ENCODE measurements at places on chromosomes 6 and 20.

DNA sequence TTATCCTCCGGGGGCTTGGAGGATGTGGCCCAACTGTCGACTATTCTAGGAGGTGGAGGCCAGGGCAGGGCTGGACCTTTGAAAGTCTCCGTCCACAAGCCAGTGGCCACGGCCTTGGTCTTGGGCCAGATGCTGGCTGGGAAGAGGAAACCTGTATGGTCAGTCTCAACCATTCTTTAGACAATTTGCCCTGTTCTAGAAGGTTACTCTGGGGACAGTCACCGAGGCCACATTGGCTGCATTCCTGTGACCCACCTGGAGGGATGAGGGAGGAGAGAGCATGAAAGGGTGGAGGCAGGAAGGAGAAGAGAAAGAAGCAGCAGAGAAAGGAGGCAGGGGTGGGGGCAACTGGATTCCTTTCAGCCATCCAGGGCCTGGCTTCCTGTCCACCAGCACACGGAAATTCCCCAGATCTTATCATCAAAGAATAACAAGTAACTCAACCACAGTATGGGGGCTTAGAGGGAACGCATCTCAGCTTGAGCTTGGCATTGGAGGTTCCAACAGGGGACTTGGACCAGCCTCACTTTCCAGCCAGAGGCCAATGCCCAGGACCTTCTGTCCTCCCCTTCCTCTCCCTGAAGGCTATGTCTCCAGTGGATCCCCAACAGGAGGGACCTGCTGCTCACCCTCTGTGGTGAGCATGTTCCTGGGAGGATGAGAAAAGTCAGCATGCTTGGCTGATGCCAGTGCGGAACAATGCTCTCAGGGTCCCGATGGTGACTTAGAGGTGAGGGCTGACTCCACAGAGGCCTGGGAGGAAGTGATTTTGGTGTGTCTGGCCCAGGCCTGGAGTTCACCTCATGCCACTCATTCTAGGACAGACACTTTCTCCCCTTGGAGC, 30.4 kb downstream of the TGM2 start:
- DNase-seq: no peak

DNA sequence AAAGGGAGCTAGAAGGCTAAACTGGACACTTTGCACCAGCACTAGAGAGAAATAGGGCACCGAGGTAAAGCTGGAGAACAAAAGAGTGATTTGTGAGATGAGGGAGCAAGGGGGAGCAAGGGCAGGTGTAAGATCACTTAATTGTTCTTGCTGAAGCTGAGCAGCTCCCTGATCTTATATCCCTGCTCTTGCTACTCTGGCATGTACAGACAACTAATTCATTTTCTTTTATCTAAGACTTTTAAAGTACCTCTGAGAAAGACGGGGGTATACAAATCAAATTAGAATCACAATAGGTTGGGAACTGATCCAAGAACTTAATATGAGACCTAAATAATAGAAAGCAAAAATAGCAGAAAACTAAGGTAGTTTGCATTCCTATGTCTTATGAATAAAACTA, 381.7 kb upstream of the POU3F2 start:
- no peak for DNase-seq

DNA sequence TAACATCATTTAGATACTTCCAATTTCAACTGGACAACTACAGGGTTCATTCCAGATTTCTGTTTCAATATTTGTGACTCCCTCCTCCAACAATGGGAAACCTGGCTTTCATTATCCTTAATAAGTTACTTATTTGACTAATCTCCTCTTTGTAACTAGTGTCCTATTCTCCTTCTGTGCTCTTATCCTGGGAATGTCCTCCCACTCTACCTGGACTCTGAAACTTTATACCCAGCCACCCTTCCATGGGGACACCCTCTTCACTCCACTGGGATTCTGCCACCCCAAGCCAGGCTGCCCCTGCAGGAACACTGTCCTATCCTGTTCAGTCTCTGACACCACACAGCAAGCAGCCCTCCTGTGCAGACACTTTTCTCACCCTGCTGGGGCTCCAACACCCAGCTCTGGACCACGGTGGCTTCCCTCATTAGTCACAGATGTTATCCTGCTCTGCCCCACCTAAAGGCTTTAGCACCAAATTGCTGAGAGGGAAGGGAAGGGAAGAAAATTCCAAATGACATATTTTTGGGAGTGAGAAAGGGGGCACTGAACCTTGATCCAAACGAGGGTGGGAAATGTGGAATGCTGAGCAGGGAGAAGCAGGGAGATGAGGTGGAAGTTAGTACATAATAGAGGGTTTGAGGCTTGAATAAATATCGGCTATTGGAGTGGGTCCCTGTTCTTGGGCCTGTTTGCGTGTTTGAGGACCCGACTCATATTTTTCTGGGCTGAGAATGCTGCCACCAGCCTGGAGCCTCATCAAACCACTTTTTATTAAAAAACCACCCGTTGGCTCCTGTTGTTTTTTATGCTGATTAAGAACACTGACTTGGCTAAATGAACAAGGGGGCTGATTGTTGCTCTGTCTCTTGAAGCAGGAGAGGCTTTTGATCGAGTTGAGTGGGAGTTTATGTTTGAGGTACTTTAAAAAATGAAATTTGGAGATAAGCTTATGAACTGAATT, 54.0 kb upstream of the AKIRIN2 start:
- DNase-seq: no peak

DNA sequence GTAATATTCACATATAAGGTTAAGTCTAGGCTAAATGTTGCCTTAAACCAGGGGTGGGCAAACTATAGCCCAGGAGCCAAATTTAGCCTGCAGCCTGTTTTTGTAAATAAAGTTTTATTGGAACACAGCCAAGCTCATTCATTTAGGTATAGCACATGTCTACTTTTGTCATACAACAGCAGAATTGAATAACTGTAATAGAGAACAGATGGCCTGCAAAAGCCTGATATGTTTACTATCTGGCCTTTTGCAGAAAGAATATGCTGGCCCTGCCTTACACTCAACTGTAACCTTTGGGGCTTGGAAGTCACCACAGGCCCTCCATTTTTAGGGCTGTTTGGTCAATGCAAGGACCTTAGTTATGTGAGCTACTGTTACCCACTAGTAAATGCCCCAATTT, 17.7 kb upstream of the BCLAF1 start:
- no peak for DNase-seq

- no peak for DNase-seq
Observed at GRCh38 chr6:126091466-126091865, 105.1 kb downstream of the TRMT11 start.

DNA sequence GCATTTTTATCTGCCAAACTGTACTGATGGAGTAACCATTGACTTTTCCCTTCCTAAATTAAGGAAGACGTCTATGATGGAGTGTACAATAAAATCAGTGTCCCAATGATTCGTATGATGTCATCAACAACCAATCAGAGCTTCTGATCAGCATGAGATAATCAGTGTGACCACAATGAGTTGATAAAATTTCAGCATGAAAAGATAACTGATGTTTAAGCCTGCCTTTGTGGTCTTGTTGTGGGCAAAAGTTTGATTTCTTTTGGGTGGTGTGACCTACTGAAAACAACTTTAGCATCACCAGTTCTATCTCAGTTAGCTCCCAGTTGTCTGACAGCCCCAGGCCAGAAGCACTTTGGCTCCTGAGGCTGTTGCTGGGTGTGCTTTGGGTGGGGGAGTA, 3.3 kb downstream of the PCIF1 start:
- no peak for DNase-seq

GRCh38 chr6:169240591-169241390, 12.9 kb downstream of the THBS2 start:
- no peak for DNase-seq

DNA sequence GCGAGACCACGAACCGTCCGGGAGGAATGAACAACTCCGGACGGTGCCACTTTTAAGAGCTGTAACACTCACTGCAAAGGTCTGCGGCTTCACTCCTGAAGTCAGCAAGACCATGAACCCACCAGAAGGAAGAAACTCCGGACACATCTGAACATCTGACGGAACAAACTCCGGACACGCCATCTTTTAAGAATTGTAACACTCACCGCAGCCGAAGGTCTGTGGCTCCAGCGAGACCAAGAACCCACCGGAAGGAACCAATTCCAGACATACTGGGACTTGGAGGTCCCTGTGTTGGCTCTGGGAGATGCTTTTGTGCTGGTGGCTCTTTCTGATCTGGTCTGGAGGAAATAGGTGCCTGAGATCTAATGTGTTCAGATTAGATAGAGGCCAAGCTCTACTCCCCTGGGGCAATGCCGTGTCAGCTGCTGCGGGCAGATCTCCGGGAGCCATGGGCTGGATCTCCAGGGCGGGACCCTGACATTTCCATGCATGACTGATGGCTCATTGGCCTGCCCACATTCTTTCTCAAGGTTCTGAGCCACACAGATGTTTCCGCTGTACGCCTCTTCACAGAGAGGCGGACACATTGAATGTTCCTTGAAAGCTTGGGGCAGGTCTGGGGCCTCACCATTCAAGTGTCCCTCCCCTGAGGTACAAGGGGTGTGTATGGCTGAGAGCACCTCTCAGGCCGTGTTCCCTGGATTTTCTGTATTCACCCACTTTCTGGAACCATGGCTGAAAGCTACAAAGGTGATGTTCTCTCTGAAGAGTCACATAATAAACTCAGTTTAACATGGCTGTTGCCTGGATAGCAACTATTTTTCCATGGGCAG, 29.3 kb downstream of the GMPR start:
- DNase-seq: no peak

DNA sequence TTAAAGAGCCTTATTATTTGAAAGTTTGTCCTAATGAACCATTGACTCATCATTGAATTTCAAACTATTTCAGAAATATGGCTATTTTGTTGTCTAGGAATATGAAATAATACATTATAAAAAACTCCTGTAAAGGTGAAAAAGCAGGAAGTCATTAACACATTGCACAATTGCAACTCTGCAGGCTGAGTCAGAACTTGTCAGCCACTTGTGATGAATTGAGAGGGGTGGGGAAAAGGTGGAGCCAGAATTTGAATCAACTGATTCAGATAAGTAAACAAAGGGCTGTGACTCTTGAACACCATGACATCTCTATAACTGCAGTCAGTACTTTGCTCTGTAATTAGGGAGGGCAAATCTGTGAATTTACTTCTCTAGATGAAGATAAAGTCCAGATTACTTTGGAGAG, 6.0 kb downstream of the C6orf141 start:
- no peak for DNase-seq

GRCh38 chr6:10140136-10140535, 274.7 kb downstream of the TFAP2A start:
- no peak for DNase-seq

- DNase-seq: no peak
Observed at GRCh38 chr6:54958446-54958845, 111.9 kb downstream of the FAM83B start.

GRCh38 chr6:118719351-118720124, 68.1 kb upstream of the CEP85L start:
- no peak for DNase-seq

- no peak for DNase-seq
Observed at GRCh38 chr6:150368762-150369161, at the start of gene IYD. IYD (plus strand) TSS chr6:150369012; CDS start chr6:150369032, 20 bp downstream.

DNA sequence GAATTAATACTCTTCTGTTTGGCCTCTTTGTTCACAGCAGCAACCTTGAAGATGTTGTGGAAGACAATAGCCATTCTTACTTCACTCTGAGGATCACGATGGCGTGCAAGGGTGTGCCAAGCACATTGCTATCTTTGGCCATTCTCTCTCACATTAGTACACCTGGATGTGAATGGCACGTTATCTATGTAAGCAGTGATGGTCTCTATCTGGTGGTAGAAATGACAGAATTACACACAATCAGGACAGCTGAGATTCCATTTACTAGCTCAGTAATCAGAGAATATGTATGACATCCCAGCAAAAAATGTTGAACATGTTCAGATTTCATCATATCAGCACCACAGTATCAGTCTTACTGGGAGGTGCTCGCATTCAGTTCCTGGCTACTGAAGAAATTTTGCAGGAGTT, 116.2 kb downstream of the LCA5 start:
- DNase-seq: no peak

GRCh38 chr6:34350137-34350933, 42.1 kb downstream of the NUDT3 start:
- no peak for DNase-seq

- no peak for DNase-seq
Observed at GRCh38 chr20:62360854-62361798, 6.0 kb downstream of the LAMA5 start.

GRCh38 chr20:10076126-10077080, 41.6 kb downstream of the ANKEF1 start:
- no peak for DNase-seq

- DNase-seq: no peak
Observed at GRCh38 chr6:49462599-49462926, 490 bp downstream of the MMUT start.

- no peak for DNase-seq
Observed at GRCh38 chr6:106417572-106418147, 57.1 kb downstream of the CRYBG1 start.

DNA sequence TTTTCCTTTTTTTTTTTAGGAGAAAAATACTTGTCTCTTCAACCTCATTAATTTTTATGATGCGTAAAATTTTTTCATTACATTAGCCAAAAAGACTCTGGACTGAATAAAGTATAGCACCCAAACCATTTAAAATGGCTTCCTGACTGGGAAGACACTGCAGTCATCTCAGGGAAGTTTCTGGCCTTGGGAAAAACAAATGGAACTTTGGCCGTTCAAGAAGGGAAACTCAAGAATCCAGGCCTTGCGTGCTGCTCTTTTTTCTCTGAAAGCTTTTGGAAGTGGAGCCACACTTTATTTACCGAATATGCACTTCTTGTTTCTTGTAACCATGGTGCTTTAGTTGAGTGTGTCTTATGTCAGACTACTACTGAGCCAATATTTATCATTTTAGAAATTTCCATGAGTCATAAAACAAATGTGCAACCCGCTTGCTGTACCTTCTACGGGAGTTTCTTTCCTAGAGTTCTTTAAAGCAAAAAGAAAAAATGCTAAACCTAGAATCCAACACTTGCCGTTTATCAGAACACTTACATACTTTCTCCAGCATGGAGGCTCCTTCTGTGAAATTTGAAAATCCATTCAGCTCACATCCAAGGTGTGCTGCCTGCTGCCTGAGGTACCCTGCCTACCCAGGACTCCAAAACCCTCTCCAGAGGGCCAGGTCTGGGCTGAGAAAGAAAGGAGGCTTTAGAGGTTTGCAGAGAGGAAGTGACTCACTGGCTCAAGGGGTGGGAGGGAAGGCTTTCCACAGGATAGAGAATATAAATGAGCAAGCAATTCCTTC, 11.5 kb upstream of the DSTN start:
- no peak for DNase-seq

- DNase-seq: peak; percentile 54
Observed at GRCh38 chr6:33344701-33345697, 27.5 kb upstream of the ZBTB22 start.

GRCh38 chr6:108968325-108969316, 120.4 kb downstream of the ARMC2 start:
- no peak for DNase-seq

Measured in activated gamma-delta T cell treated with anti-CD3 and anti-CD28 coated beads, Interleukin-2, amount 50 U/mL, for 16 hours (primary cell).